ENCODE measurements at places on chromosomes 7 and 10.

DNA sequence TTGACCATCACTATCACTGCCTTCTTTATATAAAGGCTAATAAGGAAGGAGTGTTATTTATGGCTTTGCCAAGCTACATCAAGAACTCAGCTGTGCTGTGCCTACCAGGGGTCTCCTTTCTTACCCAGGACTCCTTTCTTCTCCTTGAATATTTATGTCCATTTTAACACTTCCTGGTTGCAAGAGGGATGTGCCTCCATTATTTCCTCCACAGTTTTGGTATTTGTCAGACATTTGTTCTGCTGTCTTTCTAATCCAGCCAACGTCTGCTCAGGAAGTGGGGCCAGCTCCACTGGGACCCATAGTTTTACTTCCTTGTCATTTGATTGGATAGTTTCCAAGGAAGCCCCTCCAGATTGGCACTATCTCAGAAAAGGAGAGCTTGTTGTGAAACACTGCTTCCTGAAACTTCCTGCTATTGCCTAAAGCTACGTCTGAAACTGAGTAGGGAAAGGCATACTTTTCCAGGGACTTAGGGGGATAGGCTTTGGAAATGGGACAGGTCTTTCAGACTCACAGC is 6.6 kb upstream of the STRIP2 start:
- no peak for DNase-seq

DNA sequence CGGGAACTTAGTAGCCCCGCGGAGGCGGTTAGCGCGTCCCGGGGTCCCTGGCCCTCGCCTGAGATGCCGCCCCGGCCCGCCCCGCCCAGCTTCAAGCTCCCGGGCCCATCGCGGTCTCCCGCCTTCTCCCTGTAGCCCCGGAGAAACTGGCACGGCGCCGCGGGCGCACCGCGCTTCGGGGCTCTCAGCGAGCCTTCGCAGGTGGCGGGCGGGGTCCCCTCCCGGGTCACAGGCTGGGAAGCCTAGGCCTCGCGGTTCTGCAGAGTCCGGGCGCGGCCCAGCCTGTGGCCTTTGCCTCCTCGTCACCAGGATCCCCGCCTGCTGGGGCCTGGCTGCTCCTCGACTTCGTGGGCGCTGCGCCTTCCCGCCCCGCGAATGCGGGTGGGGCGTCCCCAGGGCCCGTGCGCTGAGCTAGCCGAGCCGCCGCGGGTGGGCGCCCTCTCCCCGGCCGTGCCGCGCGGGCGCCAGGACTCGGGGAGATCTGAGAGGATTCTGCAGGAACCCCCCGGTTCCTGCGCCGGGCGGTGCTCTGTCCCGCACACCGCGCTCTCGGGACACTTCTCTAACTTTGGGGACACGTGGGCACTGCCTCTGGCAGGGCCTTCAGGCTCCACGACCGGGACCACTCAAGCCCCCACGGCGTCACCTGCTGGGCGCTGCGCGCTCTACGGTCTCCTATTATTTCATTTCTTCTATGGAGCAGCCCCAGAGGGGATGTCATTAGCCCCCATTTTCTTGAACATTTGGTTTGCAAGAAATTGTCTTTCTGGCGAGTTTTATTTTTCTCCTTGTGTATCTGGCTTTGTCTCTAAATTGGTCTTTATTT is 682 bp upstream of the RGS10 start:
- peak; percentile 83 for DNase-seq

- no peak for DNase-seq
These were observed 89.1 kb upstream of the NANOS1 start for GRCh38 chr10:118940386-118940785.

- peak; percentile 46 for DNase-seq
These were observed 4.3 kb downstream of the ELOVL3 start for GRCh38 chr10:102230264-102230860.

GRCh38 chr7:92813390-92814024 is 22.9 kb downstream of the CDK6 start:
- DNase-seq: no peak

DNA sequence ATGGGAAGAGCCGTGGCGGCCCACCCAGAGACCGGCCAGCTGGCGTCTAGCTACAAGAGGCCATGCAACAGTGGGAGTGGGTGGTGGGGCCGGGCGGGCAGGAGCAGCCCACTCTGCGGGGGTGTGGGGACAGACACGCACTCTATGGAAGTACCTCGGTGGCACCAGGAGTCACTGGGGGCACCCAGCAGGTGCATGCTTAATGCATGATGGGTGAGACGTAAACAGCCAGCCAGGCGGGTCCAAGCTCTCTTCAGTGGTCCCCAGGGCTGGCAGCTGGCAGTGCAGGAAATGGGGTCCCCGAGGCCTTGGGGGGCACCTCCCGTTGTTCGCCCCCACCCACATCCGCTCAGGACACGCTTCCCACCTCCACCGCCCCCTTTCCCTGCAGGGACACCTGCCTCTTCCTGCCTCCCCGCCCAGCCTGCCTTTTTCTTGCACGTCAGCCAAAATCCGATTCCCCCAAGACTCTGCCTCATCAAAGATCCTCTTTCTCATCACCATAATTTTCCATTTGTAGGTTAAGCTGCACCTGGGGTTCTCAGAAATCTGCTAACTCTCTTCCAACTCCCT is 22.6 kb upstream of the PSMG3 start:
- DNase-seq: no peak

DNA sequence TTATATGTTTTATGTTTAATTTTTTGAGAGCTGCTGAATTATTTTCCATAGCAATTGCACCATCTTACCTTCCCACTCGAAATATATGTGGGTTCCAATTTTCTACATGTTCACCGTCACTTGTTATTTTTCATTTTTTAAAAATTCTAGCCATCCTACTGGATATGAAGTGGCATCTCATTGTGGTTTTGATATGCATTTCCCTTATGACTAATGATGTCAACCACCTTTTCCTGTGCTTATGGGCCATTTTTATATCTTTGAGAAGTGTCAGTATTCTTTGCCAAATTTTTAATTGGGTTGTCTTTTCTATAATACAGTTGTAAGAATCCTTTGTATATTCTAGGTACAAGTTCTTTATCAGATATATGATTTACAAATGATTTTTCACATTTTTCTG is 27.8 kb downstream of the NHLRC2 start:
- no peak for DNase-seq

DNA sequence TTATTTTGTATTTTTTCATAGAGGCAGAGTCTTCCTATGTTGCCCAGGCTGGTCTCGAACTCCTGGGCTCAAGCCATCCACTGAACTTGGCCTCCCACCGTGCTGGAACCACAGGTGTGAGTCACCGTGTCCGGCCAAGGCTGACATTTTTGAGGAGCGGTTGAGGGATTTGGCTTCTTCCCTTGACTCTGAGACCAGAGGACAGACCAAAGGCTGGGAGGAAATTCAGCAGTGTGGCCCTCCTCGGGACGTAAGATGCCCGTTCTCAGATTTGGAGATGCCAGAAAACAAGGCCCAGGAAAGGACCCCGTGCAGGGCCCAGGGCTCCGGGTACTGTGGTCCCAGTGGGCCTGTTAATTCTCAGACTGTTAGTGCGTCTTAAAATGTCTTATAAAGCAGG is 146.2 kb downstream of the WDR37 start:
- peak; percentile 34 for DNase-seq

DNA sequence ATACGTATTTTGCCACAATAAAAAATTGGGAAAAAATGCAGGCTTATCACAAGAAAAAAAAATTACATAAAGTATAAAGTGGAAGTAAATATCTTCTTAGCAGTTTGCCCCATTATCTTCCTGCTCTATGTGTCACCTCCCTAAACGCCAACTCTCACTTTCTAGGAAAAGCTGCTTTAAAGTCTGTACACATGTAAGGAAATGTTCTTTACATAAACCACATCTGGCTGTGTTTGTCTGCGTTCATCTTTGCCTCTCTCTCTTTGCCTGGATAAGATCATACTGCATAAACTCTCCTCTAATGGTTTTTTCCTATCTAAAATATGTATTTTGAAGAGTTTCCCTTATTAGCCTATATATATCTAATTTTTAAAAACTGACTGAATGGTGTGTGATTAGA is 23.0 kb upstream of the UMAD1 start:
- DNase-seq: no peak

DNA sequence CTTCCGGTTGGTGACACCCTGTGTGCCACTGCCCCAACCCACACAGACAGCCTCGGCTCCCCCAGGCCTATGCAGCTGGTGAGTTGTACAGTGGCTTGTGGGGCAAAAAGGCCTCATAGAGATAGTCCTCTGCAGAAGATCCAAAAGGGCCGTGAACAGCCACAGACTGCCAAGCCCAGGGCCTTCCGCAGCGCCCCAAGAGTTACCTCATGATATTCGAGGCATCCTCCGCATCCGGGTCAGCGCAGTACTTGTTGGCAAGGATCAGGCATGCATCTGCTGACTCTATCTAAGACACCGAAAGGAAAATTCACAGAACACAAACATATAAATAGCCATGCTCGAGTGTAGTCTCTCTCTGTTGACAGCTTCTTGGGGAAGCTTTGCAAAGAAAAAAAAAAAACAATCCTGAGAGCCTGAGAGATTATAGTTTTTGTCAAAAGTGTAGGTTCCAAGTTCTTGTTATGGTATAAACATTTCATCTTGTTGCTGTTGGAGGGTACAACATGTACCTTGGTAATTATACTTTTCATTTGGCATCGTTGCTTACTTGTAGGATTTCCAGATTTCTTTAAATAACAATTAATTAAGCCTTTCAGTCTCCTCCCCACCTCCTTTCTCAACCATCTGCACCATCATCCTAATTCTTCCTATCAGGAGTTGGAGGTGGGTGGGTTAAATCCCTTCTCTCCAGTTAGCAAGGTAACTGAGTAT is 553.0 kb downstream of the KCNMA1 start:
- DNase-seq: no peak

DNA sequence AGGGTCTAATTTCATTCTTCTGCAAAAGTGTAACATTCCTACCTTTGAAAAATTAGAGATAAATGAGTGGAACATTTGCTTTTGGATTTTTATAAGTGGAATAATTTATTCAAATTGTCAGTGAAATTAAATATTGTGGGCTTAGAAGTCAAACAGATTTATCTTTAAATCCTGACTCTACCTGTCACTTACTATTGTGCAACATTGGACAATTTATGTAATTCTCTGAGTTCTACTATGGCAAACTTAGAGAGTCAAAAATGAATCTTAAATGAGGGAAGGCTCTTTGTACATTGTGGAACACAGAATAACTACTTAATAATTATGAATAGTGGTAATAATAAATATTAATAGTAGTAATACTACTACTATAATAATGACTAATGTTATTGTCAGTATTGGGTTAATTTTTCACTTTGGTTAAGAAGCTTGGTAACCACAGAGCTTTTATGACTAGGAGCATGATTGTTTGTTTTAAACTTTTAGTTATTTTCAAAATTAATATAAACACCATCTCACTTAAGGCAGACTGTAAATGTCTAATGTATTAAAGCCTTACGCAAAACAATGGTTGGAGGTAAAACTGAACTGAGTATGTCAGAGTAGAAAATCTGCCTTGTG is 70.0 kb downstream of the PRKG1 start:
- DNase-seq: no peak

DNA sequence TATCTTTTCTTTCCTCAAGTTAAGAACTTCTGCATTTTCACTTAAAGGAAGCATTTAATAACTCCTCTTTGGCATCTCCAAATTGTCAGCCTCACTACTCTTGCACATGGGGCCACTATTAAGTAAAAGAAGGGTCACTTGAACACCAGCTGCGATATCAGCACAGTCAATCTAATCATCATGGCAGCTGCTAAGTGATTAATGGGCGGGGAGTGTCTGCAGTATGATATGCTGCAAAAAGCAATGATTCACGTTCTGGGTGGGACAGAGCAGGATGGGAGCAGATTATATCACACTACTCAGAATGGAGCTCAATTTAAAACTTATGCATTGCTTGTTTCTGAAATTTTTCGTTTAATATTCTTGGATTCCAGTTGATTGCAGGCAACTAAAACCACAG is 447.4 kb upstream of the PFKP start:
- no peak for DNase-seq

GRCh38 chr7:120873401-120873800 is 15.5 kb upstream of the TSPAN12 start:
- DNase-seq: no peak

DNA sequence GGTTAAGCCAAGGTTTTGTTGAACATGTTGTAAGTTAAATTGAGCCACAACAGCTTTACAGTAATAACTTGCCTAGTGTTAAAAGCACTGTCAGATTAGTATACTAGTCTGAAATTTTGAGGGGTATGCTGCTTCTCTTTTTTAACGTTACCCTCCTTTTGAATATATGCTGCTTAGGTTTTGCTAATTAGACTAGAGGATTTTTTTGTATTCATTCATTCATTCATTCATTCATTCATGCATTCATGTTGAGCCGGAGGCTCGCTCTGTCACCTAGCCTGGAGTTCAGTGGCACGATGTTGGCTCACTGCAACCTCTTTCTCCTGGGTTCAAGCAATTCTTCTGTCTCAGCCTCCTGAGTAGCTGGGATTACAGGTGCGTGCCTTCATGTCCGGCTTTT is 24.7 kb downstream of the DNAJB6 start:
- no peak for DNase-seq

- DNase-seq: no peak
These were observed 1.1 kb downstream of the CUX1 start for GRCh38 chr7:101818287-101819071.

DNA sequence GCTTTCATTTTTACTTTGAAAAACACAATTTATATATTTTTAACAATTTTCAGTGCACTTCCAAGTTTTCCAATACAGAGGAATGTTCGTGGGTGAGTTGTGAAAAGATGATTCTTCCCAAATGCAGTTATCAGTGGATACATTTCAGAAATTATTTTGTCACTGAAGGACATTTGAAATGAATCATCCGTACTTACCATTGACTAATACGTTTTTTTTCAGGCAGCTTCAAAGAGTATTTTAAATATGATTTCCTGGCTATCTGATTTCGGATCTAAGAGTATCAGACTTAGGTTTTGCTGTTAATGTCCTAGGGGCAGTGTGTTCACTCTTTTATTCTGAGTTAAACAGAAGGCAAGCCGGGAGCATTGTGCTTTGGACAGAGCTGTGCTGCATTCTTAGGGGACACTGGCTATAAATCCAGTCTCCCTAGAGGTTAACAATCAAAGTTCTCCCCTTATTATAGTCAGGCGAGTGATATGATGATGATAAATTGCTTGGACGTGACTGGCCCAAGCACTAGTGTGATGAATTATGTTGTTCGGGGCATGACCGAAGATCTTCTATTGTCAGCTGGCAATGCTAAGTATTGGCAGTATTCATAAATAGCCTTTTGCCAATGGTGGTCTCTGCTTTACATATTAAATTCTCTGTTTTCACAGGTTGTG is 4.5 kb downstream of the PTER start:
- no peak for DNase-seq

DNA sequence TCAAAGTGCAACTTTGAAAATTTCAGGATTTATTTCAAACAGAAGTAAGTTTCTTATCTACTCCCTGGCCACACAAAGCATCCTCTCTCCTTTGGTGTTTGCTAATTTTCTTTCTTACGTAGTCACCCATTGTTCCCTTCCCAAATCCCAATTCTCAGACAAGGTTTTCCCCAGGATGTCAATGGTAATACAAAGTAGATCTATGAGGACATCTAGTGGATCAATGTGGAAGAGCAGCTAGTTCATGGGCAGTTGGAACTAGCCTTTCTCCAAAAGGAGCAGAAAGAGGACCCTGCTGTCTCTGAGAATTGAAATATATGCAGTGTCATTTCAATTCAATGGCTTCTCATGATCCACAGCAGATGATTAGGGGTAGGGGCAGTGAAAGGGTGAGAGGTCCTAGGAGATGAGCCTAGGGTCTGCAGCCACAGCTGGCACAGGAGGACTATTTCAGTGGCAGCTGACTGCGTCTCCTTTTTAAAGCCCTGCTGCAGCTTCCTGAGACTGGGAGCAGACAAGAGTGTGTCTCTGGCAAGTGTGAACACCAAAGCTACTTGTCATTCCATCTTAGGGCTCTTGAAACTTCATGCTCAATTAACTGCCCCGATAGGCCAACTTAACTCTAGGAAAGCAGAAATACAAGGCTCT is 632.6 kb downstream of the KCNMA1 start:
- DNase-seq: no peak

- DNase-seq: no peak
These were observed 83.7 kb downstream of the MBL2 start for GRCh38 chr10:52688899-52689298.
